ENCODE measurements at places on chromosomes 6 and 20.

- DNase-seq = no peak
Measured at GRCh38 chr6:139863964-139864363, 489.5 kb upstream of the CITED2 start.

- no peak for DNase-seq
Measured at GRCh38 chr6:51855310-51856082, 231.9 kb downstream of the PKHD1 start.

- DNase-seq = no peak
Measured at GRCh38 chr20:18272451-18272850, 15.9 kb upstream of the ZNF133 start.

DNA sequence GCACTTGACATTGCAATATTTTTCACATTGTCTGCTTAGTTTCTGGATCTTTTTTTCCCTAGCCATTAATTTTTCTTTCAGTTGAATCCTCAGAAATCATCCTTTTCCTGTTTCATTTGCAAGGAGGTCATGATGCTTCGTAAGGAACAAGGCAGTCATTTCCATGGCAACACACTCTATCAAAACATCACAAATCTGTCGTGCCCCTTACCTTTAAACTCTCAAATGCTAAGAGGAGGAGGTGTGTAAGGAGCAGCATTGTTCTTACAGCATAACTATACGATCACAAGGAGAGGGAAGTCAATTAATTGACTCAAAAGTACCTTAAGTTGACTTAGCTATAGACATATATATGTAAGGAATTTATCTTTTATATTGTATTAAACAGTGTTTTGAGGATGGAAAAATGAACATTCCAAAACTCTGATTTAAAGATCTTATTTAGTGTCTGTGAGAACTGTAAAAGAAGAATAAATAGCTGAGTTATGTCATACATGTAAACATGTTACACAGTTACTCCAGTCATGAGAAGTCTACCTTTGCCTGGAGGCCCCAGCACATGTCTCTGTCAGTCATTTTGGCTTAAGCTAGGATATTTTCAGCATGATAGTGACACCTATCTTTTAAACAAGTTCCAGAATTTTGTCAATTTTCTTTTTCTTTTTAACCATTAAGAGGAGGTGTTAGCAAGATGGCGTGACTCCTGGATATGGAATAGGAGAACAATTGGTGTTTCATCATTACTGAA is 41.6 kb downstream of the CDKAL1 start:
- DNase-seq = no peak

DNA sequence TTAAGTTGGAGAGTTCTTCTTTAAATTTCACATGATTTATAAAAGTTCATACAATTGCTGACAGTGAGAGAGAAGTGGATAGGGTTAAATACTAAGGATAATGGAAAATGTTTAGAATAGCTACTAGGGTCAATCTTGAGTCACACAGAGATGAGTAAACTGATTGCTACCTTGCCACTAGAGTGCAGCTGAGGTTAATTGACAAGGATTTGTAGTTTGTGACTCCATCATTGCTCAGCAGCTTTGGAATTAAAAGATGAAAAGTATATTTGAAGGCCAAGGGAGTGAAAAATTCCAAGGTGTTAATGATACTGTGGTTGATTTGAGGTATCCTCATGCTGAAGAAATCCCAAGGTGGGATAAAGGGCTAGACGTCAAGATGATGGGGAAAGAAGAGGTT is 524.0 kb downstream of the UTRN start:
- DNase-seq = no peak
